Cerebellum (tissue), 4 donors: ENCODE measurements at places on chromosomes 1 and 21.
A peak's percentile ranks its signal among the peaks of the same experiment; 100 is the strongest.

GRCh38 chr1:3113047-3113740 lies 44.2 kb downstream of the PRDM16 start:
- DNase-seq, result no peak

DNA sequence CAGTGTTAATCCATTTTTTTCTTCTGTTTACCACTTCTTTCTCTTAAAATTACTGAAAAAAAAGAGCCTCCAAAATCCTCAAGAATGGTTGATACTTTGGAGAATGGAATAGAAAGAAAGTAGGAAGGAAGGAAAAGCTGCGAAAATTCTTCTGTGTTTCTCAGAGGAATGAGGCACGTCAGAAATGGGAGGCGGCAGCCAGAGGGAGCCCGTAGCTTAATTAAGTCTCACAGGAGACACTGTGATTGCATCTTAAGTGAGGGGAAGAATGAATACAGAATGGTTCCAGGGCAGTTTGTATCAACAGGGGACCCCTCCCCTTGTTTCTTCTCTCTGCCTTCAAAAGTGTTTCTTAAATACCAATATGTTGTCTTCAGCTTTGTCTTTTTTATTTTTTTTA lies 1099.5 kb downstream of the PLA2G4A start:
- no peak for DNase-seq

DNA sequence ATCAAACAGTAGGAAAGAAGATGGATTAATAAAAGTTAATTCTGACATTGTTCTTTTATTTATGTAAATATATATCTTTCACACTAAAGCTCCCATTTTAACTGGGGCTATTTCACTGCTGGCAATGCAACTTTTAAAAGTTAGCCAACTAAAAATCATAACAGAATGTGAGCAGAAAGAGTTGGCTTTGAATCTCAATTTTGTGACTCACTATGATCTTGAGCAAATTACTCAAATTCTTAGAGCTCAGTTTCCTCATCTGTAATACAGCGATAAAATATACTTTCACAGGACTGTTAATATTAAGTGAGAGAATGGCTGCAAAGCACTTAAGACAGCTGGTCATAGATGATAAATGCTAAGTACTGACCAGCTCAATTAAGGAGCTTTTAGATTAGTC lies 10.8 kb downstream of the EFCAB14 start:
- DNase-seq, result no peak

GRCh38 chr1:70314706-70315304 lies 39.7 kb downstream of the ANKRD13C start:
- DNase-seq, result no peak

GRCh38 chr1:112841825-112842224 lies 114.2 kb downstream of the SLC16A1 start:
- no peak for DNase-seq

- no peak for DNase-seq
These were observed 1720.2 kb downstream of the MRPL39 start for GRCh38 chr21:23886828-23887724.

- no peak for DNase-seq
These were observed 180.2 kb downstream of the HIVEP3 start for GRCh38 chr1:41738475-41738874.

DNA sequence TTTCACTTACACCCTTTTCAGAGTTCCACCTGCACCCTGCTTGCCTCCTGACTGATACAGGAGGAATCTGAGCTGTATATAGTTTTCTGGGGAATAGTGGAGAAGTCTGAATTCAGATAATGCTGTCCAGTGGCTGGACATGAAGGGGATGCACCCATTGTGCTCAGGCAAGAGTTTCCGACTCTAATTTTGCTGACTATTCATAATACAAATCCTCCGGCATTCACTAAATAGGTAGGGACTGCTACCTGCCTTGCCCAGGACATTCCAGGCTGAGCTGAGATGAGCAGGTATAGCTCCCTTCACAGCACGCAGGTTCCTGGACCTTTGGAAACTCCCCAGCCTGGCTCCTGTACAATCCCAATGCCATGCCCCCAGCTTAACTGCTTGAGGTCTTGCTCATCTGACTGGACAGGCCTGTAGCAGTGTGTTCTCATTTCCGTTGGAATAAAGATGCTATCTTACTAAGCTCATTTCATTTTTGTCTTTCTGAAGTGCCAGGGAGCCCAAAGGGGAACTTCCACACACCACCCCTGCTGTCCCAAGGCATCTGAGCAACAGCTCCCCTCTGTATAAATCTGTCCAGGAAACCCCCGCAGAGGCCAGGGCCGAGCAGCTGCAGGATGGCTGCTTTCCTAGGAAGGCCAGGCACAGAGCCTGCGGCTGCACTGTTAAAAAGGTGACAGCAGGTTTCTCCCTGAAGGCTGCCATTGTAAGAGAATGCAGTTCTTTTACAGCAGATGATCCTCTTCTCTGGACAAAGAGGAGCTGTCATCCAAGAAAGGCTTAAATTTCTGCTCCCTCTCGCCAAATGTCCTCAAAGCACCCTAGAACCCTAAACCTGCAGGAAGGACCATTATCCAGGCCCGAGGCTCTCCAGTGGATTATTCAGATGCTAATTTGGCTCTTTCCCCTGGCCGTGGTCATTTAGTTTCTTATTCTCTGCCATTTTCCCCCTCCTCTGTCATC lies 21.7 kb upstream of the VASH2 start:
- no peak for DNase-seq

GRCh38 chr1:219461981-219462400 lies 150.9 kb downstream of the ZC3H11B start:
- no peak for DNase-seq

DNA sequence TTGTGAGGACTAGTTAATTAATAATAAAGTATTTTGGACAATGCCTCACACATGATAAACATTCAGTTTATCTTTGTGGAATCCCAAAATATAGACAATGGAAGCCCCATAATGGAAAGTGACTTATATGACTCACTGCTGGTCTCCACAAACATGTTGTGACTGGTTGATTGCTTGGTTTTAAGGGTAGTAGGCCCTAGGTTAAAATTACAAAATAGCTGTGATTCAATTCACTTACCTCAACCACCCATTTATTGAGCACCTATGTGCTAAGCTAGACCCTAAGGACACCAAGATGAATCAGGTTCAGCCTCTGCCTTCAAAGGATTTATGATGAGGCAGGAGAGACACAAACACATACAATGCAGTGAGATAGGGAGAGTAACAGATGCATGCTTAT lies 42.4 kb downstream of the KANK4 start:
- DNase-seq, result no peak

DNA sequence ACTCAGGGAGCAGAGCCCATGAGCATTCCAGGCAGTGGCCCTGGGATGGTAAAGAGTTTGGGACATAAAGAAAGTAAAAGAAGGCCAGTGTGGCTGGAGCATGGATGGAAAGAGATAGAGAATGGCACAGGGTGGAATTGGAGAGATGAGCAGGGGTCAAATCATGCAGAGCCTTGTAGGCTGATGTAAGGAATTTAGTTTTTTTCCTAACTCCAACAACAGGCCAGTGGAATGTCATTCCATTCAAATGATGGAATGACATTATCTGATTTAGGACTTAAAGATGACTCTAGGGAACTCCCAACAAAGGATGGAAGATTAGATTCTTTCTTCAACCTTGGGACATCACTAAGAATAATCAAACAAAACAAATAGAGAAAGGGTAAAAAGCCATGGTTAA lies 12.8 kb upstream of the S100A2 start:
- no peak for DNase-seq

DNA sequence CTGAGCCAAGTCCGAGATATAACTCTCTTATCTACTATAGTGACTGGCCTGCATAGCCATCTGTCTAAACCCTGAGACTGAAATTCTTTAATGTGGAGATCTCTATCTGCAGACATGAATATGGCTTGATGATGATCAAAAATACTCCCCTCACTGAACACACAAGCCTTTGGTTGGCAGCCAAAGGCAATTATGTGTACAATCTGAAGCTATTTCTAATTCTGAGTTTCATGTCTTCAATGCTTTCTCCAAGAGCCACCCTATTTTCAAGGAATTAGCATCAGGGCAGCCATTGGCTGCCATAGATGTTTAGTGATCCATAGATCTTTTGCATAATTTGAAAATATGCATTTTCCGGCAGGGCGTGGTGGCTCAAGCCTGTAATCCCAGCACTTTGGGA lies 168.2 kb downstream of the TGFB2 start:
- no peak for DNase-seq

DNA sequence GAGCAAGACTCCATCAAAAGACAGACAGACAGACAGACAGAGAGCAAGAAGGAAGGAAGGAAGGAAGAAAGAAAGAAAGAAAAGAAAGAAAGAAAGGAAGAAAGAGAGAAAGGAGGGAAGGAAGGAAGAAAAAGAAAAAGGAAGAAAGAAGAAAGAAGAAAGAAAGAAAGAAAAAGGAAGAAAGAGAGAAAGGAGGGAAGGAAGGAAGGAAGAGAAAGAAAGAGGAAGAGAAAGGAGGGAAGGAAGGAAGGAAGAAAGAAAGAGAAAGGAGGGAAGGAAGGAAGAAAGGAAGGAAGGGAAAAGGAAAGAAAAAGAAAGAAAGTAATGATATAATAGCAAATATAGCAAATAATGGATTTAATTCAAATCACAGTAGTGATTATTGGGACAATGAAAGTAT lies 32.7 kb downstream of the CHML start:
- DNase-seq, result no peak

DNA sequence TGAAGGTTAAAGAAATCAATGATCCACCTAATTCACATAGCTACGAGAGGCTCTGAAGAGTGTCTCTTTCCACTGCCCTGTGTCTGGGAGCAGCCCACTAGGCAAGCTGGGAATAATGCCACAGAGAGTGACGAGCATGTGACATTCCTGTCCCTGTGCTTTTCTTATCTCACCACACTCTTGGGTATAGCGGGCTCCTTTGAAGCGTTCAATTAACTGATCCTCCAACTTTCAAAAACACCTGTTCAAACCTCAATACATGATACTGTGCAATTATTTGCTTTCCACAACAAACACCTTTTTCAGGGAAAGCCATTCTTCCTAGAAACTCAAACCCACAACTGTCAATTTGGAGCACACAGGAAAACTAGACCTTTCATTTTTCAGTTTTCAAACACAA lies 43.4 kb downstream of the PLPP3 start:
- DNase-seq, result no peak

DNA sequence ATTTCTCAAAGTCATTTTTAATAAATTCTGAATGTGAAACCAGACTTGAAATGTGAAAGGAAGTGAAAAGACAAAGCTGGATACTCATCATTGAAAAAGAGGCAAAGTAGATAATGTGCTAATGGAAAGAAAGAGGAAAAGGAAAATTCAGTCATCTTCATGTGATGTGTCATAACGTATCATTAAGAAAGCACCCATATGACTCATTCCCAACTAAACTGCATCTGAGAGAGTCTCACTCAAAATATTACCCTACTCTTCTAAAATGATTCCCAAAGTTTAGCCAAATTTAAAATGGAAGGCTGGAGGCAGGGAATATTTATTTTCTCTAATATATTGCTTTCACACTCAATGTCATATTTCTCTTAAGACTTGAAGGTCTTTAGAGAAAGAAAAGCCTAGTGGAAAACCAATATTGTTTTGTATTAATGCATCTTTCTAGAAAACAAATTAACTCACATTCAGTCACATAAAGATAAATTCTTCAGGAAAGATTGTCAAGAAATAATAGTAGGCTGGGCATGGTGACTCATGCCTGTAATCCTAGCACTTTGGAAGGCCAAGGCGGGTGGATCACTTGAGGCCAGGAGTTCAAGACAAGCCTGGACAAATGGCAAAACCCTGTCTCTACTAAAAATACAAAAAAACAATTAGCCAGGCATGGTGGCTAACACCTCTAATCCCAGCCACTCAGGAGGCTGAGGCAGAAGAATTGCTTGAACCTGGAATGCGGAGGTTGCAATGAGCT lies 129.9 kb downstream of the SLC30A10 start:
- no peak for DNase-seq

DNA sequence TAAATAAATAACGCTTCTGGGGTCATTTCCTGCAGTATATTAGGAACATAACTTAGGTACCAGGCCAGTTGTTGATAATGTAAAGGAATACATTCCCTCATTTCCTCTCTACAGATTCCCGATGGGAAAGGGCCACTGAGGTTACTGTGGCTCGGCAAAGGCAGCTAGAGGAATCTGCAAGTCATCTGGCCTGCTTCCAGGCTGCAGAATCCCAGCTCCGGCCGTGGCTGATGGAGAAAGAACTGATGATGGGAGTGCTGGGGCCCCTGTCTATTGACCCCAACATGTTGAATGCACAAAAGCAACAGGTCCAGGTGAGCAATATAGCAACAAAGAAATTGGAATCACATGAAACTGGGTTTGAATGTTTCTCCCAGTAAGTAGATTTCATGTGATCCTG lies 109.6 kb upstream of the BMP8A start:
- DNase-seq, result no peak

GRCh38 chr1:172764378-172764777 lies 105.5 kb downstream of the FASLG start:
- no peak for DNase-seq

DNA sequence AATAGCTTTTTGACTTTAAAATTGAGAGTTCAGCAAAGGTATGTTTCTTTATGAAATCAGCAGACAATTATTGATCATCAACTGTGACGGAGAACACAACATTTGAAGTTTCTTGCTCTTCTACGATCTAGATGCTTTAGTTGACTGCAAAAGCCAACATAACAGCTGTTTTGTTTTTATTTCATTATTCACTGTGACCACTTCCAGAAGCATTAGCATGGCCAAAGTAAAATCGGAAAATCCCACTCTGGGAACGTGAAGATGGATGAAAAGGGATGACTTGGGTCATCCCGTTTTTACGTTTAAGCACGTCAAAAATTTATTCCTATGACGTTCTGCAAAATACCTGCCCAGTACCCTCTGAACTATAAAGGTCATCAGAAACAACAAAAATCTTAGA lies 833.0 kb upstream of the ADAMTS5 start:
- no peak for DNase-seq

DNA sequence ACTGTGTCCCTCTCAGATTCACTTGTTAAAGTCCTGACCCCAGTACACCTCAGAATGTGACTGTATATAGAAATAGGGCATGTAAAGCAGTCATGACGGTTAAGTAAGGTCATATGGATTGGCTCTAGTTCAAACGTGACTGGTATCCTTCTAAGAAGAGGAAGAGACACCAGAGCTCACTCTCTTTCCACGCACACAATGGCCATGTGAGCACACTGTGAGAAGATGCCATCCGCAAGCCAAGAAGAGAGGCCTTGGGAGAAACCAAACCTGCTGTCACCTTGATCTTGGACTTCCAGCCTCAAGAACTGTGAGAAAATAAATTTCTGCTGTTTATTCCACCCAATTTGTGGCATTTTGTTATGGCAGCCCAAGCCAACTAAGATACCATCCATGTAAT lies 56.8 kb upstream of the IRF2BP2 start:
- DNase-seq, result no peak

GRCh38 chr1:61926597-61926996 lies 184.3 kb downstream of the PATJ start:
- DNase-seq, result no peak

GRCh38 chr1:170853867-170854266 lies 81.5 kb upstream of the MROH9 start:
- no peak for DNase-seq

- DNase-seq, result no peak
These were observed 69.8 kb upstream of the RGS18 start for GRCh38 chr1:192088496-192088895.

- peak; percentile 83 for DNase-seq
These were observed 950 bp upstream of the INKA2 start for GRCh38 chr1:111739925-111740765.

- DNase-seq, result no peak
These were observed 127.3 kb downstream of the TBX19 start for GRCh38 chr1:168407832-168408538.

- DNase-seq, result no peak
These were observed 52.9 kb upstream of the CD46 start for GRCh38 chr1:207698822-207699483.

GRCh38 chr1:192766009-192766625 lies 42.7 kb upstream of the RGS2 start:
- DNase-seq, result no peak
